ENCODE measurements at places on chromosomes 4 and X.

GRCh38 chr4:79209822-79210635 lies 115.8 kb downstream of the NAA11 start:
- DNase-seq = no peak

- DNase-seq = peak; percentile 90
Measured at GRCh38 chr4:8428288-8429097, 12.0 kb downstream of the ACOX3 start.

GRCh38 chr4:84032372-84032771 lies 466.7 kb downstream of the NKX6-1 start:
- no peak for DNase-seq

GRCh38 chr4:6111354-6111960 lies 88.9 kb downstream of the JAKMIP1 start:
- no peak for DNase-seq

DNA sequence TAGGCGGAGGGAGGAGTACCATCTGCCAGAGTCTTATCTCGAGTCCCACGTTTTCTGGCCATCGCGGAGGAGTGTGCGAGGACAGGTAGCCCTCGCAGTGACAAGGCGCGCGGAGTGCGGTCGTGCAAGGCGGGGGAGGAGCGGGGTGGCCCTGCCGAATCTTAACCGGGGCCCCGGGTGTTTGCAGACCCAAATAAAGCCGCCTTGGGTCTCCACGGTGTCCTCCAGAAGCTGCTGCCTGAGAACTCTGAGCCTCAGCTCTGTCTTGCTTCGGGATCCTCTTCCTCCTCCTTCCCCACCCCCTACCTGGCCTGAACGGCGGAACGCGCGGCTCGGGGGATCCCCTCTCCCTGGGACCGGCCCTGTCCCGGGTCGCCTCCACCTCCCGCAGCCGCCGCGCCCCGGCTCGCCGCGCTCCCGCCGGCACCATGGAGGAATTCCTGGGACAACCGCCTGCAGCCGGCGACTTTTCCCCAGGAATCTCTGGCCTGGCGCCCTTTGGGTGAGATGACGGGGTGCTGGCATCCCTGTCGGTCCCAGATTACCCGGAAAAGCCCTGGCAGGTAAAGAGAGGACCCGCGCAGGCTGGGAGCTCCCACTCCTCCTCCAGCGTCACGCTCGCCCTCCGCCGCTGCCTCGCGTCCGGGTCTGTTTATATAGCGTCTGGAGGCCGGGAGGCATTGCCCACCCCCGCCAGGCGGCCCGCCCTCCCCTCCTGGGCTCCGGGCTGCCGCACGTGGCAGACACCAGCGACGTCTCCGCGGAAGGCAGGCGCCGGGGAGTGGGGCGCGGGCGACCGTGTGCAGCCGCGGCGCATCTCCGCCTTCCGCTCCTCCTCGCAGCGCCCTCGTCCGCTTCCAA lies at the start of gene GALNTL6:
Gene GALNTL6, plus strand, starts transcription at position 740 of the 861 bp plus-strand sequence.
- DNase-seq = no peak

- no peak for DNase-seq
Measured at GRCh38 chr4:3022651-3023050, 51.7 kb downstream of the HTT-AS start.

DNA sequence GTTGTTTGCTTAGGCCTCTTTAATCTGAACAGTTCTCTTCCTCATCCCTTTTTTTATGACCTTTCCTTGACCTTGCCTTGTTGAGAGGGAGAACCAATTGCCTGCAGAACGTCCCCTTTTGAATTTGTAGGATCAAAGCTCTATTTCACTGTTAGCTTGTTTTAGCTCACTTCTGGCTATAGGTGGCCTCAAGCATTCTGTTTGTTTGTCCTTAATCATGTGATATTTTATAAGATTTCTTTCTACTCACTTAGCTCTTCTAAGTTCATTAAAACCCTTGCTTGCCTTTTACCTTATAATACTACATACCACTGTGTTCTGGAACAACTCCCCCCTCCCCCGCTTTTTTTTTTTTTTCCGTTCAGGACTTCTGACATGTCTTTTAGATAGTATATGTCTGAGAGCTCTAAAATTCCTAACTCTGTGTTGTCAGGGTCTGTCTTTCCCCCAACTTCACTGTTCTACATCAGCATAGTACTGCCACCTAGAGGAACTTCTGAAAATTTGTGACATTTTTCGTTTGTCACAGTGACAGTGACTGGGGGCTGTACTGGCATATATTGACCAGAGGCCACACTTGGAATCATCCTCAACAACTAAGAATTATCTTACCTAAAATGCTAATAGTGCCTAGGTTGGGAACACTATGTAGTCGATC lies 128.5 kb downstream of the LARP7 start:
- DNase-seq = no peak

- no peak for DNase-seq
Measured at GRCh38 chr4:47160095-47160494, 128.7 kb downstream of the GABRB1 start.

DNA sequence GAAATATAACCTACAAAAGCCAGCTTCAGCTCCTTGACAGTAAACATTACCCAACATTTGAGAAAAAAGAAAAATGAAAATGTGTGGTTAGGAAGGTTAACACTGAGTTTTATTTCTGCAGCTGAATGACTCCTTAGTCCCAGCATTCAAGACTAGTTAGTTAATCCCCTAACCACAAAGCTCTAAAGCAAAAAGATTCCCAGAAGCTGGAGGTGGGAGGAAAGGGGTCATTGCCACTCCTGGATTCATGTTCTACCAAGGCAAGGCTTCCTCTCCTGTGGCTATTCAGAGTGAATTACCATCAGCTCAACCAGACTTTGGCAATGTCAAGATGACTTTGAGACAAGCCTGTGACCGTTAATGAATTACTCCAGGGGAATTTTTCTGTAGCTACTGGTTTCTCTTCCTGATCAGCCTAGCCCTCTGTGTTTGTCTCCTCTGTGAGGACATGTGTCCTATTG lies 63.6 kb downstream of the HADH start:
- no peak for DNase-seq

DNA sequence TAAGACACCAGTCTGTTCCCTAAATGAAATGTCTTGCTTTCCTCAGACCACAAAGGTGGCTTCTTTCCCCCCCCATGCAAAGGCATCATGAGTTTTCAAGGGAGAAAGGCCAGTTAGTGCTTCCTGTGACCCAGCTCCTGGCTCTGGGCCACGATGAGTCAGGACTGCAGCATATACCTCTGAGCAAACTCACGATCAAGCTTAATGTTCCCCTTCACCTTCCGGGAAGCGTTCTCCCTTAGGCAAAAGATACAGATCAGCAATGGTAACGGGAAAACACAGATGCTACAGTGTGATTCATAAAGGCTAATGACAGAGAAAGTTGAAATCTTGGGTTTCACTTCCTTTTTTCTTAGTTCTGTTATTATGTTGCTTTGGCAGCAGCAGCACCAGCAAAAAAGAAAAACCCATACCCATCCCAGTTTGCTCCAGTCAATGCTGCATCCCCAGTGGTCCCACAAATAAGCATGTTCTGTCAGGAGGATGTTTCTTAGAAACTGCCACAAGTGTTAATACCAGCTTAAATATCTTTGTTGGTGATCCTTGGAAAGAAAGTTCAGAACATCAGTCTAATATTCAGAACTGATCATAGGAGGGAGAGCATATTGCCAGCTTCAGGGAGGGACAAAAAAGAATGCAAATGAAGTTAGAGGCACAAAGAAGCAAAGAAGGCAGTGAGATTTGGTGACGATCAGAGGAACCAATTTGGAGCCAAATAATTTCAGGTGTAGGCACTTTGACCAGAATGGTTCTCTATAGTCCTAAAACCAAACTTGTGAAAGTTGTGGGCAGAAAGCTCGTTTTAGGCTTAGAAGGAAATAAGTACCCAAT lies 41.2 kb downstream of the LONRF3 start:
- DNase-seq = no peak

GRCh38 chr4:101885574-101885973 lies 95.0 kb downstream of the BANK1 start:
- DNase-seq = no peak

DNA sequence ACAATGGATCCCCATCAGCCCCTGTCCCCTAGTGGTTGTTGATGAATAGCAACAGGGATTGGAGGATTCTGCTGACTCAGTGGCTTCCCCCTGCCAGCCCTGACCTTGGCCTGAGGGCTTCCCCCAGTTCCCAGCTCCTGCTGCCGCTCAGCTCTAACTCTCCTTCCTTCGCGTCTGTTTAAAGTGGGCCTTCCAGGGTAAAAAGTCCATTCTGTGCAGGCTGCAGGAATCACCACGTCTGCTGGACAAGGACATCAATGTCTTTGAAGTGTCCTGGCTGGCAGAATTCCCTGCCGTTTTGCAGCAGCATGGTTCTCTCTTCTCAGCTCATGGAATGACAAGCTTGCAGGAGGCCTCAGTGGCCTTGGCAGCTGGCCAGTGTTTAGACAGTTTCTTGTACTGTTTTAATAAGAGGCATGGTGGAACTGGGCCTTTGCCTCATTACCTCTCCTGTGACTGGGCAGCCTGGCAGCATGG lies 152.5 kb upstream of the STX18 start:
- DNase-seq = no peak

DNA sequence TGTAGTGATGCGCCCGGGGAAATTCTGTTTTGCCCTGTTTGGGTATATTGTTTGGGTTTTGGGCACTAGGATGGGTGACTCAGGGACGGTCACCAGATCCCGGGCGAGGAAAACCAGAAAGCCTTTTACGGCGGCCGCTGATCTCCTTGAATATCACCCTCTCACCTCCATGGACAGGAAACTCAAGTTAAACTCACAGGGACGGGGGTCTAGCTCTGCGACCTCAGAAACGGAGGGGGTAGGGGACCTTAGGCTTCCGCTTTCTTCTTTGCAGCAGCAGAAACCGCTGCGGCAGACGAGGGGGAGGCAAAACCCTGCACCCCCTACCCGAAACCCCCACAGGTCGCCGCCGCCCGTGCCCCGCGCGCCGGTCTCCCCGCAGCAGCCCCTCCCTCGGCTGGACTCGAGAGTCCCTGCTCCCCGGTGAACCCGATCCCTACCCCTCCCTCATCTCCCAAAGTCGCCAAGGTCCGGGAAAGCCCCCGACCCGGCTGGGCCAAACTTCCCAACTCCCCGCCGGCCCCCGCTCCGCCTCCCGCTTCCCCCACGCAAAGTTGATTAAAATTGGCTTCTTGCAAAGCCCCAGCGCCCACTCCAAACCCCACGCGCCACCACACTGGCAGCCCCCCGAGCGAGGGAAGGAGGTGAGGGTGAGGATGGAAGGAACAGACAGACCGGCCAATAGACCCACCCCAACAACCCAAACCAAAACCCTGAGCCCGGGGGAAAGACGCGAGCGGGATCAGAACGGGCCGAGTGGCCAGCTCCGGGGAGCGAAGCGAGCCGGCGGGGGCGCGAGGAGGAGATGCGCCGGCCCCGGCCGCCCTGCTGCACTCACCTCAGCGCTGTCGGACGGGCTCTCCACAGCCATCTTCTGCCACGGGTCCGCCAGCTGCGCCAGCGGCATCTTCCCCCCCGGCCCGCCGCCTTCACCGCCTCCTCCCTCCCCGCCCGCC lies 705 bp downstream of the RPS6KA3 start:
- no peak for DNase-seq

- DNase-seq = no peak
Measured at GRCh38 chrX:136203951-136204350, 47.2 kb downstream of the MAP7D3 start.

DNA sequence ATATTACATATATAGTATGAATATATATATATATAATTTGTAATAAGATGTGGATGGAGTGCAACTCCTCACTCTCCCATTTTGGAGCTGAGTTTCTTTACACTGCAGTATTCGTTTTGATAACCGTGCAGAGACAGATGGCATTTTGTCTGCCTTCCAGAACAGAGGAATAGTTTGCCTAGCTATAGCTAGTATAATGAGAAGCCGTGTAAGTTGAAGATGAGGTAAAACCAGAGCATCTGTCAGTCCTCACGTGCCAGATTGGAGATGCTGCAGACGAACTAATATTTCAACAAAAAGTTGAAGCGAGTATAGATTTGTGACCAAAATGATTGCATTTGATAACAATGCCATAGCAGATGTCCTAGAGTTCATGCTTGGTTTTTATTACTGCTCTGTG lies 180.6 kb downstream of the FMR1NB start:
- DNase-seq = no peak

- no peak for DNase-seq
Measured at GRCh38 chr4:148288448-148288847, 153.8 kb downstream of the NR3C2 start.

Data from activated CD8-positive, alpha-beta memory T cell treated with anti-CD3 and anti-CD28 coated beads for 1 hour (primary cell).